ENCODE measurements at places on chromosomes 6 and 20.

DNA sequence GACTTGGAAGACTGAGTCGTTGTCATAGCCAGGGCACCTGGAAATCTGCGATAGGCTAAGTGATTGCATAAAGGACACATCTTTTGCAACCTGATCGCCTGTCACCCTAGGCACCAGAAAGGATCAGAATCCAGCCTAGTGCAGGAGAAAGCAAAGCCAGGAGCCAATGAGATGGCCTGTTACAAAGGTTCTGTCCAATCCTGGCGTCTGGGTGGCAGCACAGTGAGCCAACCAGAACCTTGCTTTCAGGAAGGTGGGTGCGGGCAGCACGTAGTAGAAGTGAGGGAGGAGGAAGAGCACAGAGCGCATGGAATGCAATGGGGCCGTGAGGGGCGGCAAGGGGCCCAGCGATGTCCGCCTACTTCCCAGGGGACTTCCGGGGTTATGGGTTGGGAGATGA, 120.4 kb upstream of the GGTLC1 start:
- no peak for DNase-seq

DNA sequence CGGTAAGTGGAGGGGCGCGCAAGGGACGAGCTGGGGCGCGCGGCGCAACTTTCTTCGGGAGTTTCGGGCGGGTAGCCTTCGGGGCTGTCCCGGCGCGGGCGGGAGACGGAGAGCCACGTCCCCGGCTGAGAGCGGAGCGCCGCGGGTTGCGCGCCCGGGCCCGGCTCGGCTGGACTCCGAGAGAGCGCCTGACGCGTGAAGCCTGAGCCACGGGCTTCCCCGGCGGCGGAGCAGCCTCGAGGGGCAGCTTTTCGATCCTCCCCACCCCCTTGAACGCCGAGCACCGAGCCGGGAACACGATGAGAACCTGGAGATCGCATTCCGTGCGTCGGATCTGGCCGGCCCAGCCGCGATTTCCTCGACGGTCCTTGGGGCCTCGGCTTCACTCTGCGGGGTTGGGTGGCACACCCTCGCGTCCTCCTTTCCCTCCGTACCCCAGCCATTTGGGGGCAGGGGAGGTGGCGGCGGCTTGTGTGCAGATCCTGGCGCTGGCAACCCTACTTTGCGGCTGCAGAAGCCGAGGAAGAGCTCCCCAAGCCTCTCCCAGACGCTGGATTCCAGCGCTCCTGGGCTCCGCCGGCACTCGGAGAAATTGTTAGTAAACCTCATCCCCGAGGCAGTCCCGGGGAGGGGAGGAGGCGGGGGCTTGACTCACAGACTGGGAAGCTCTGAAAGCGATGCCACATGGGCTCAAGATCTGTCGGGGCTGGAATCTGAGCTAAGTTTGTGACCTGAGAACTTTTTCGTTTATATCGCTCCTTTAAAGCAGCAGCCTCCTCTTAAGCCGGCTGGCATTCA, 572 bp downstream of the DSE start:
- DNase-seq, result peak; percentile 84

DNA sequence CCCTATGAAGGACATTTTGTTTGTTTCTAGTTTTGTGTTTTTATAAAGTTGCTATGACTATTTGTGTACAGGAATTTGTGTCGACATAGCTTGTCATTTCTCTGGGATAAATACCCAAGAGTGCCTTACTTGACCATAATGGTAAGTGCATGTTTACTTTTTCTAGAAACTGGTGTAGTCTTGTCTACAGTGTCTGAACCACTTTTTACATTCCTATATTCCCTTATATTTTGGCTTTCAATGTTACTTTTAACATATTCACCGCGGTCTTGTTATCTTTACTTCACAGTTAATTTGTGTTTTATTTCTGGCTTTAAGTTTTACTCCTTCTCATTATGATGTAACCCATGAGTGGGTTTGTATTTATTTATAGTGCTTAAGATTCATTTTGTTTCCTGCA, 444.4 kb upstream of the RGS17 start:
- DNase-seq, result no peak

- DNase-seq, result peak; percentile 58
Observed at GRCh38 chr20:10647471-10647870, 26.3 kb downstream of the JAG1 start.

DNA sequence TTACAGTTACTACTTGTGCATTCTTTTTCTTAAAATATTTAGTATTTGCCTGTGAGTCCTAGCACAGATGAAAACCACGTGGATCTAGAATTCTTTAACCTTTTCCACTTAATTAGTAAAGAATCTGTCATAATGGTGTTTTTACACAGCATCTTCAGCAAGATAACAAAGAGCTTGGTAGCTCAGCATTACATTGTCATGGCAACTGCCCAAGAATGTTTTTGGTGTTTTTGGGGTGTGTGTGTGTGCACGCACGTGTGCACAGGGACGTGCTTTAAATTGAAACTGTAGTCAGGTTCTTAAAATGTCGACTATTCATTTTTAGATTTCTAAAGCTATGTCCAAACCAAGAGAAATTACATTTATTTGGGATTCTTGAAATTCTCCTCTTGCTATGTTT, 108.0 kb downstream of the FIG4 start:
- no peak for DNase-seq

- no peak for DNase-seq
Observed at GRCh38 chr20:62873280-62873679, 11.7 kb upstream of the TCFL5 start.

DNA sequence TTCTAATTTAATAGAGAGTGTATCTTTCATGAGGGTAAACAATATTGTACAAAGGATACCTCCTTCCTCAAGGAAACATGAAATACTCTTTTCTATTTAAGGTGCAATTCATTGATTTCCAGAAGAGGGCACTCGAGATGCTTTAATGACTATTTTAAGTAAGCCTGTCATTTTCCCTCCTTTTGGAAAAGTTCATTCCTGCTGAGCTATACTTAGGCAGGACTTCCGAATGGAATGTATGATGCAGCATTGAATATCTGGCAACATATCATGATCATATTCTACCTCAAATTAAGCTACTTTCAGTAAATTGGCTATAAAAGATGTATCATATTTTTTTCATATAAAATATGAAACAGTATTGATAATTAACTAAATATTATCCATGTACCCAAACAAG, 5.0 kb downstream of the DST start:
- no peak for DNase-seq

DNA sequence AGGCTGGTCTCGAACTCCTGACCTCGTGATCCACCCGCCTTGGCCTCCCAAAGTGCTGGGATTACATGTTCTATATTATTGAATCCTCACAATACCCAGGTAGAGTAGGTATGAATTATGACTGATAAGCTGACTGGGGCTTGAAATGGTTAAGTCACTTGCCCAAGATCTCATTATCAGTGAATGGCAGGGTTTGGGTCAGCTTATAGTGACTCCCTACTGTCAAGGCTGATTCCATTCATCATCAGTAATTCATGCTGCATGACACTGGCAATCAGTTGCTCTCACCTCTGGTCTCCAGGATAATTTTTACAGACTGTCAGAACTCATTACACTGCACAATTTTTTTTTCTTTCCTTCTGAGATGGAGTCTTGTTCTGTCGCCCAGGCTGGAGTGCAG, 127.6 kb downstream of the KIF13A start:
- no peak for DNase-seq

- no peak for DNase-seq
Observed at GRCh38 chr6:67698534-67698933, 936.5 kb upstream of the ADGRB3 start.

DNA sequence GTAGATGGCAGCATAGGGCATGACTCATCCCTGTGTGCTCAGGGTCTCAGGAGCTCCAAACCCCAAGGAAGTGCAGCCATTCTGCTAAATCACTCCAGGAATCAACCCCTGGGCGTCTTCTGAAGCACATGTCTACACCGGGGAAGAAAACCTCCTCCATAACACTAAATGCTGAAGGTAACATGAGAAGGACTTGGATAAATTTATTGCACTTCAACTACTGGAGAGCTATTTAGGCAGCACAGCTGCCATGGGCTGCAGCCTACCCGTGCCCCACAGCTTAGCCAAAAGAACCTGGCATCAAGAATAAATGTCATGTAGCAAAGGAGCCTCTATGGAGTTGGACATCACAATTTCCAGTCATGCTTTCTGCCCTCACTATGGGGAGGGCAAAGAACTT, 152.4 kb upstream of the PROKR2 start:
- DNase-seq, result no peak

- DNase-seq, result no peak
Observed at GRCh38 chr20:53555081-53555480, 38.6 kb downstream of the ZNF217 start.

GRCh38 chr20:47974234-47974878, 189.1 kb upstream of the SULF2 start:
- DNase-seq, result no peak

- DNase-seq, result peak; percentile 61
Observed at GRCh38 chr6:143592335-143592734, 80.8 kb upstream of the FUCA2 start.

DNA sequence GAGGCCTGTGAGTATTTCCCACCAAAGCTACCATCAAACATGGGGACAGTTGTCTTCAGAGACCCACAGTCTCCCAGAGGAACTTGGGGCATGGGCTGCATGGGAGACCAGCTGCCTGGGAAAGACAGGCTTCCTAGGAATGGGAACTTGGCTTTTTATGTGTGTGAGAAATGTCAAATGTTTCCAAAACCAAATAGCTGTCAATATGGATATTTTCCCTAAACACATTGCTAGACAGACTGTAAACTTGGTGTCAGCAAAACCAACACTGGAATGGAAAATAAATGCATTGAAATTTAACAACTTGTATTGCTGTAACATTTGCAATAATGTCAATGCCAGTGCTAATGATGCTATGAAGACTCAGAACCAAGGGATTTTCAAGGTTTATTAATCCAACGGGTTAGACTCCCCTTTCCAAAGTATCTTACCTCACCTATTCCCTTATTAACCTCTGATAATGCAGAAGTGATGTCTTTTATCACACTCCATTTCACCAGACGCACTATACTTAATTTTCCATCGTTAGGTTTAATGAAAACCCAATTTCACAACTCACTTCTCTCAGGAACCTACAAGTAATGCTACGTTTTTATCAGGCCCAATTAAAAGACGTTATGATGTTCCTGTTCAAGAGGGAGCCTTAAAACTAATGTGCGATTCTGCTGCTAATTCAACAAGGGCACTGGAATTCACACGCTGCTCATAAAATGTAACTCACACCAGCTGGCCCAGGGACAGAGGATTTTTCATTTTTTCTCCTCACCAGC, 546.1 kb upstream of the CHD6 start:
- no peak for DNase-seq

- DNase-seq, result no peak
Observed at GRCh38 chr6:12363651-12364381, 73.7 kb downstream of the EDN1 start.

DNA sequence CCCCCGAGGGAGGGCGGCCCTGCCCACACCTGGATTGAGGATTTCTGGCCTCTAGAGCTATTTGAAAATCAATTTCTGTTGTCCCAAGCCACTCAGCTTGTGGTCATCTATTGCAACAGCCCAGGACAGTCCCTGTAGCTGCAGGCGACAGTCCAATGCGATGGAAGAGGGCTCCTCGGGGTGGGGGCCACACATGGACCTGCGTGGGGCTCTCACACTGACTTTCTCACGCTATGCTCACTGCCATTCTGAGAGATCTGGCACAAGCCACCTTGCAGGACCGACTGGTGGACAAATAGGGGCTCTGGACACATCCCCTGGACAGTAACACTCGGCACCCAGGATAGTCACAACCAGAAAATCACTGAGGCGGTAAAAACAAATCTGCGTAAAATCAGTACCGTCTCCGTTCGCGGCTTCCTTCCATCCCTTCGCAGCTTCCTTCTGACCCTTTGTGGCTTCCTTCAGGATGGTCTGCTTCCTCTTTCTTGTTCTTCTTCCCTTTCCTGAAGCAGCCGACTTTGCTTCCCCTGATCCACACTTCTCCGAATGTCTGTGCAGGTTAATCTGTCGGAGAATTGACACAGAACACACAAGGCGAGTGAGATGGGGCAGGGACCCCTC, 21.8 kb downstream of the CTCFL start:
- no peak for DNase-seq

GRCh38 chr20:9600562-9600961, 86.2 kb downstream of the LAMP5 start:
- no peak for DNase-seq

GRCh38 chr6:5278565-5279120, 17.3 kb downstream of the FARS2 start:
- DNase-seq, result no peak

GRCh38 chr20:58691773-58692578, 624 bp upstream of the NPEPL1 start:
- DNase-seq, result no peak

GRCh38 chr20:44572551-44573500, 9.6 kb upstream of the PKIG start:
- no peak for DNase-seq

GRCh38 chr6:16396497-16397319, 158.3 kb downstream of the GMPR start:
- DNase-seq, result no peak

GRCh38 chr6:33742837-33743236, 3.9 kb downstream of the IP6K3 start:
- DNase-seq, result no peak

DNA sequence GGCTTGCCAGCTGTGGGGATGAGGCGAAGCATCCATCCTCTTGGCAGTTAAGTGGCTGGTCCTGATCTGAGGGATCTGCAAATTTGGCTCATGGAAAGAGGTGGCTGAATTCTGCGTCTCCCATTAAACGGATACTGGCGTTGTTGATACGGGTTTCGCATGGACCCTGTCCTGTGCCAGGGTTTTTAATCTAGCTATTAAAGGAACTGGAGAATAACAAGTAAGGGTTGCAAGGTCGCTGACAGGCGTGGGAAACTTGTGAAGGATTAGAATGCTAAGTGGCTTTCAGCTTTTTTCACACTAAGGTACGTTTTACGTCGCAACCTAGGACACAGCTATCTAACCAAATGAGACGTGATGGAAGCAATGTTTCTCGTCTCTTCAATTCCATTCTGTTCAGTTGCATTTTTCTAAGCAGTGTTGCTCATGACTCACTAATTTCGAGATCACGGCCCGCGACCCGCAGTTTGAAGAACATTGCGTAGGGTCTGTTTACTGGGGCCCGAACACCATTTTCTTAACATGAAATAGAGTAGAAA, 852 bp downstream of the GMNN start:
- DNase-seq, result no peak

- DNase-seq, result no peak
Observed at GRCh38 chr6:141744971-141745370, 387.8 kb upstream of the GJE1 start.

DNA sequence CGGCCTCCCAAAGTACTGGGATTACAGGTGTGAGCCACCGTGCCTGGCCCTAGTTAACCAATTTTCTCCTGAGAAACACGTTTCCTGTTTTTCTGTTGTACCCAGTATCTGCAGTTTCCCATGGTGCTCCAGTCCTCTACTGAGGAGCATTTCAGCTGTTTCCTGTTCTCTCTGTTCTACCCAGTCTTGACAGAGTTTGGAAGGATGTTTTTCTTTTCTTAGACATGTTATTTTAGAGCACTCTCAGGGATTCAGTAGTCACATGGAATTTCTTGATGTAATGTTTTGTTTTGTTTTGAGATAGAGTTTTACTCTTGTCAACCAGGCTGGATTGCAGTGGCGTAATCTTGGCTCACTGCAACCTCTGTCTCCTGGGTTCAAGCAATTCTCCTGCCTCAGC, 129.8 kb upstream of the TIAM2 start:
- DNase-seq, result no peak

- no peak for DNase-seq
Observed at GRCh38 chr6:44022296-44022661, 105.0 kb downstream of the MRPL14 start.

Measured in WTC11 (cell line).